Activated T-helper 2 cell treated with anti-CD3 and anti-CD28 coated beads, Interferon-gamma antibody, Interleukin-2, Interleukin-4, amounts not matched to agents 10 μg/mL and 5 μg/mL and 100 μg/mL, durations not matched to agents 14 hours and 24 hours and 36 hours (primary cell): ENCODE measurements at places on chromosomes 6 and 20. TPM values are rescaled to one million over a fixed set of nuclear protein-coding genes. Genes with fewer than 3 reads are reported as not detected.
A peak's percentile ranks its signal among the peaks of the same experiment; 100 is the strongest.

The GMPR gene
- total RNA-seq: 1.0 and 1.1 TPM in 2 replicates

The FAM83C gene
- total RNA-seq: not detected in 2 replicates

The JPH2 gene
- total RNA-seq: 0.11 TPM in 1 of 2 replicates, not detected in the other

The EDN1 gene
- total RNA-seq: 0.09 TPM in 2 replicates

The HRH3 gene
- not detected in 2 replicates for total RNA-seq

The RPL10A gene
- total RNA-seq: 1,727 and 1,773 TPM in 2 replicates

The TMEM151B gene
- total RNA-seq: 0.05 TPM in 1 of 2 replicates, not detected in the other

The OPN5 gene
- not detected in 2 replicates for total RNA-seq

DNA sequence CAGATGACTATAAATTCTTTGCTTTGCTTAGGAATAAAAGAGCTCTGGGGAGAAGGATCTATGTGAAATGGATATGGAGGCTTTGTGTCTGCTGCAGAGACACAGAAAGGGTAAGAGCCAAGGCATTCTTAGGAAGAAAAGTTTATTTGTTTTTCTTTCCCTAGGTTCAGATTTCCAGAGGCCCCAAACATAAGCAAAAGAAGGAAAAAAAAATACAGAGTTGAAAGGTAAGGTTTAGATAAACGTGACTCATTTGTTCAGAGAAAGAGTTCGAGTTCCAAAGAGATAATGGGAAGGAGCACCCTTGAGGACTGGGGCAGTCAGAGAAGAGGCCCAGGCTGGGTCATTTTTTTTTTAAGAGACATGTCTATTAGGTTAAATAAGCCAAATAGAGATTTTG lies 27.4 kb upstream of the BMP5 start:
- DNase-seq: no peak

GRCh38 chr6:32623693-32624092 lies 13.5 kb upstream of the HLA-DQA1 start:
- DNase-seq: peak; percentile 18

DNA sequence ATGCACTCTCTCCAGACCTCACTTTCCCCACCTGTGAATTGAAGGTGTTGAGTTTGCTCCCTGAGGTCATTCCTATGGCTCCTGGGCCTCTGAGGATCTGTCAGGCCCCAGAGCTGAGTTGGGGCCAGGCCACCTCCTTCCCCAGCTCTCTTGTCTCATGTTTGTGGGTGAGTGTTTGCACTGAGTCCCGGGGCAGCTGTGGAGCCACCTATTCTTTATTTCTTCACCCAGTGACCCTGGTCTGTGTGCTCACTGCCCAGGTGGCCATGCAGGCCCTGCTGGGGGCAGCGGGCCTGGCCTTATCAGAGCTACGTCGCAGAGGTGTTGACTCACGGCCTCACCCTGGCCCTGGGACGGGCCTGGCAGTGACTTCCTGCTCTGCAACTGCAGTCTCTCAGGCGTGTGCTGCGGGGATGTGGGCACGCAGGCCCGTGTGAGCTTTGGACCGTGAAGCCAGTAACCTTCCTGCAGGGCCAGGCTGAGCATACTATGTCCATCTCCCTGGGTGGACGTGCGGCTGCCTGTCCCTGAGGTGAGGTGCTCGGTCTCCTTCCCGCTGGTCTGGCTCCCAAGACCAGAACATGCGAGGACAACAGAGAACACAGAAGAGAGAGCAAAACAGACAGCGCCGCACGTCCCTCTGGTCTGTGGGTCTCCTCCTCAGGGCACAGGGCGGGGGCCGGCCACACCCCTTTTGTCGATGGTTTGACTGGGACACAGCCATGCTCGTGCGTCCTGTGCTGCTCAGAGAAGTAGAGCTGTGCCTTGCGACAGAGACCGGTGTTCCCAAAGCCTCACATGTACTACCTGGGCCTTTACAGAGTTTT lies 12.1 kb downstream of the TMEM181 start:
- DNase-seq: no peak

- DNase-seq: no peak
Observed at GRCh38 chr6:52365866-52366540, 4.1 kb downstream of the PAQR8 start.

DNA sequence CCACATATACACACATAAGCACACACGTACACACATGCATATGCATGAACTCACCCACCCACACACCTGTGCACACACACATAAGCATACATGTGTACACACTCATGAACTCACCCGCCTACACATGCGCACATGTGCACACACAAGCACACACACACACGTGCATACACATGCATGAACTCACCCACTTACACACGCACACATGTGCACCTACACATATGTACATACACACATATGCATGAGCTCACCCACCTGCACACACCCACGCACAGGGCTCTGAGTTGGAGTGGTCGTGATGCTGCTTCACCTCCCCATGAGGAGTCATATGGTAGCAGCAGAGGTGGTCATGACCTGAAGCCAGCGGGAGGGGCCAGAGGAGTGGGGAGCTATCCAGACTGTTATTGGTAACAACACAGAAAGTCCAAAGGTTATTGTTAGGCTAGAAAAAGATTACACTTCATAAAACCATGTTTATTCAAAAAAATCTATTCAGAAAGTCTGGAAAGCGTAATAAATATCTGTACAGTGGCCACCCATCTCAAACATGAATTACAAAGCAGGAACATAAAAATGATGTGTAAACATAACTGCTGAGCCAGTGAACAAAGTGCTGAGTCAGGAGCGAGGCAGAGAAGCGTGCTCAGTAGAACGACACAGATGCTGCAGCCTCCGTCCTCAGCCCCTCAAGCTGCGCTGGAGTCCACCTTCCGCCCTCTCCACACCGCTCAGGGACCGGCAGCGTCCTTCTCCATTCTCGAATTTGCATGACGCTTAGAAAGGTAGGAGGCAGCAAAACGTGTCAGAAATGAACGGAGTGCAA lies 26.4 kb upstream of the MPC1 start:
- DNase-seq: no peak

- DNase-seq: no peak
Observed at GRCh38 chr6:128491610-128492206, 28.7 kb downstream of the PTPRK start.

DNA sequence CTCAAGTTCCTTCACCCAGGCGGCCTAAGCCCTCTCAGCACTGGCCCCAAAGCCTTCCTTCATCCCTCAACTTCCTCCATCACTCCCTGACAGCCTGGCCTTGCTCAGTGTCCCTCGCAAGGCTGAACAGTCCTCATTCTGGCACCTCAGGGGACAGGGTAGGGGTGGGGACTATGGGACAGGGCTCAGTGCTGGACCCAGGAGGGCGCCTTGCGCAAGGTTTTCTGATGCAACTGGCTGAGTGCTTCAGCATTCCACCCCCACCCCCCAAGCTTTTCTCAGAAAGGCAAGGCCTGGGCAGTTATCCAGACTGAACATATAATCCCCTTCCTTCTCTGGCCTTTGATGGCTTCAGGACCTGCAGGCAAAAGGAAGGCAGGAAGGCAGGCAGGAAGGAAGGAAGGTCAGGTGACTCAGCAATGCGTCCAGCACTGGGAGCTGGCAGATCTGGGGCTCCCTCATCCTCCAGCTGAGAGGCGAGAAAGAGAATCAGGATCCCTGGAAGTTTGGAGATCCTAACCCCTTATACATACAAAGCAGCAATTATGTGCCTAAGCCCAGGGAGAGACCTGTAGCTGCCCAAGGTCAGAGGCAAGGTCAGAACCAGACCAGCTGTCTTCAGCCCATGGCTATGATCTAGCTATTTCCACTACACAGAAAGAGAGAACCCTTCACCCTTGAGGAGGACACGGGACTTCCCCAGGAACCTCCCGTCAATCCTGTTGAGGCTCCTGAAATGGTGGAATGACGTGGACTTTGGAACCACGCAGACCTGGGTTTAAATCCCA lies 8.6 kb upstream of the TRIB3 start:
- no peak for DNase-seq

- no peak for DNase-seq
Observed at GRCh38 chr20:53873230-53873604, 197.2 kb downstream of the BCAS1 start.

- DNase-seq: peak; percentile 47
Observed at GRCh38 chr6:41182069-41183034, 18.6 kb downstream of the TREML2 start.

DNA sequence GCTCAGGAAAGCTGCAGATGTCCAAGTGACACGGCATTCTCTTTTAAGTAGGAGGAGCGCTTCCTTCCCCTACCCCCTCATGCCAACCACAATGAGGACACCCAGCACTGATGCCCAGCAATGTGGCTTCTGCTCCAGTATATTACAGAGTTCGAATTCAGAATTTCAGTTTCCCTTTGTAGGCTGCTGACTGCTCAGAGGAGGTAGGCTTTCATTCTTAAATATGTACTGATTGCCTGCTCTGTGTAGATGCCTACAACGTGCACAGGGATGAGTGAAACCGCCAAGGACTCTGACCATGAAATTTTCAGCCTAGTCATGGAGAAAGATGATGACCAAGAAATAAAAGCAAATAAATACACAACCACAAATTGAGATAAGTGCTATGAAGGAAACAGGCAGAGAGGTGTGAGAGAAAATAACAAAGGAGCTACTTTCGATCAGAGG lies 50.9 kb upstream of the TNFAIP3 start:
- DNase-seq: no peak

GRCh38 chr6:727856-728255 lies 34.9 kb upstream of the EXOC2 start:
- no peak for DNase-seq

DNA sequence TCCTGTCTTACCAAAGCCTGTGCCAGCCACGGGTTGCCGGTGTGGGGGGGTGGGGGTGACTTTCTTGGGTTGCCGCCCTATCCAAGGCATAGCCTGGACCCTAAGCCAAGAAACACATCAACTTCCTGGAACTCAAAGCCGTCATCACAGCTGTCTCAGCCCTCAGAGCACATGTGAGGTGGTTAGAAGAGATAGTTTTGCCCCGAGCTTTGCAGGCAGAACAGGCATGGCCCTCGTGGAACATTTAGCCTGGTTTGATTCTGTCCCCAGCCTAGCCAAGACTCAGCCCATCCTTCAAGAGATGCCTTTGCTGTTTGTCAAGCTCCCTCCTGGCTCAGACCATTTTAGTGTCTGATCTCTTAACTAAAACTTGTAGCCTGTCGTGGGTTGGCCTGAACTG lies 64.9 kb downstream of the RREB1 start:
- DNase-seq: no peak

- DNase-seq: no peak
Observed at GRCh38 chr20:18063676-18064075, 6.0 kb upstream of the OVOL2 start.

DNA sequence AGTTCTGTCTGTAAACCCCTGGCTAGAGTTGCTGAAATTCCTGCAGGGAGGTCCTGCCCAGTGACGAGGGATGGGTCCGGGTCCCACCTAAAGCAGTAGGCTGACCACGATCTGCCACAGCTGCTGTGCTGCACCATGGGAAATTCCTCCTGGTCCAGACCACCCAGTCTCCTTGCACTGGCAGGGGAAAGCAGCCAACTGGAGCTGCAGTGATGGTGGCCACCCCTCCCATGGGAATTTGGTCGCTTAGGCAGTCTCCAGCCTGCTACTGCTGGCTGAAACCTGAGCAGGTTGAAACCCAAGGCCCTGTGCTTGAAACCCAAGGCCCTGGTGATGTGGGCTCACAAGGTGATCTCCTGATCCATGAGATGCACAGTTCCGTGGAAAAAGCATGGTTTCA lies 23.9 kb upstream of the MOXD1 start:
- no peak for DNase-seq

DNA sequence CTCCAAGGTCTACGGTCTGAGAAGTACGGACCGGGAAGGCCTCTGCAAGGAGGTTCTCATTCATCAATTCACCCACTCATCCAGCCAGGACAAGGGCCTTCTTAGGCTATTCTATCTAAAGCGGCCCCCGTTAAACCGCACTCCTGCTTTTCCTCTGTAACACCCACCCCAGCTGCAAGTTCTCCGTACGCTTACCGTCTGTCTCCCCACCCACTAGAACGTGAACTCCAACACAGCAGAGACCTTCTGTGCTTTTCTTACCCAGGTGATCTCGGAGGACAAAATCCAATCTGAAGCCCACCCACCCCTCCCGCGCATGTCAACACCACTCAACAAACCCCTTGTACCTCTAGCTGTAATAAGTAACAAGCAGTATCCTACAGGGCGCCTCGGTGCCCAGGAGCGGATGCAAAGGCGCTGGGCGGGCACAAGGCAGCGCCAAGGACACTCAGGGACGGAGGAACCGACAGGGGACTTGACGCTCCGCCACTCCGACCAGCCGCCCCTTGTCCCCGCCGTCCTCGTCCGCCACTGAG lies 351 bp downstream of the AURKA start:
- DNase-seq: no peak
